CD8-positive, alpha-beta memory T cell (primary cell): ENCODE measurements at places on chromosomes 1 and 21. TPM values are rescaled to one million over a fixed set of nuclear protein-coding genes. Genes with fewer than 3 reads are reported as not detected.

GRCh38 chr21:14875704-14876523 is 188.9 kb downstream of the NRIP1 start:
- DNase-seq, result no peak

GRCh38 chr1:21912038-21912758 is 24.9 kb downstream of the HSPG2 start:
- DNase-seq, result no peak

DNA sequence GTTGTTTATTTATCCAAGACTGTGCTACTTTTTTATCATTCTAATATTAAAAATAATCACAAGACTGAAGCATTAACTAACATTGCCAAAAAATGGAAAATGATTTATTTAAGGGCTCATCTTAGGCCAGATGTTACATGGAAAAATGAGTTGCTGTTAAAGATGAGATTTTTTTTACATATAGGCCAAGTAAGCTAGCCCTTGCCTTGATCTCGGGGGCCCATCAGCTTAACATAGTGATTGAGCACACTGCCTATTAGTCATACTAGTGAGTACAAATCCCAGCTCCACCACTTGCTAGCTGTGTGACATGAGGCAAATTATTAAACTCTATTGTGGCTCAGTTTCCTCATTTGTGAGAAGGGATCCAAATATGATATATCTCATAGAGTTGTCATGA is 275.9 kb upstream of the SNX7 start:
- no peak for DNase-seq

DNA sequence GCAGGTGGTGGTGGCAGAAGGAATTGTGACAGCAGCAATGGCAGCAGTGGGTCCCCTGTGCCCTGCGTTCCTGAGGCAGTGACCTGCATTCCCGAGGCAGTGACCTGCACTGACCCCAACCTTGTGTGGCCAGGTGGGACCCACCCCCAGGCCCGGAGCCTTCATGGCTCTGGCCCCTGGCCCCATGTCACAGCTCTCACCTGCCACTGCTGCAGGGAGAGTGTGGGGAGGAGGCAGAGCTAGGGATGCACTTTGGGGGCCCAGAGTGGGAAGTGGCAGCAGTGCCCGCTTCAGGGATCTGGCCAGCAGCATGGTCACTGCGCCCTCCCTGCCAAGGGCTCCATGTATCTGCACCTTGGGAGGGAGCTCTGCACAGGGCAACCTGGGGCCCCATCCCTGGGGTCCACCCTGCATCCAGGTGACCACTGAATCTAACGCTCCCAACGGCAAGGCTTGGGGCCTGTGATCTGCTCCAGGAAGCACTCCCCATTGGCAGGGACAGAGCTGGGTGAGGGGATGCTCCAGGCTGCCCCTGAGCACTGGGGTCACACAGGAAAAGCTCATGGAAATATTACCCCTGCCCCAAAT is 618.6 kb downstream of the RWDD3 start:
- DNase-seq, result no peak

The GCSAML gene
- total RNA-seq, result 0.11 TPM

- DNase-seq, result no peak
Measured at GRCh38 chr1:190365283-190365682, 112.4 kb downstream of the BRINP3 start.

GRCh38 chr1:236338096-236338495 is 56.0 kb upstream of the EDARADD start:
- DNase-seq, result no peak

DNA sequence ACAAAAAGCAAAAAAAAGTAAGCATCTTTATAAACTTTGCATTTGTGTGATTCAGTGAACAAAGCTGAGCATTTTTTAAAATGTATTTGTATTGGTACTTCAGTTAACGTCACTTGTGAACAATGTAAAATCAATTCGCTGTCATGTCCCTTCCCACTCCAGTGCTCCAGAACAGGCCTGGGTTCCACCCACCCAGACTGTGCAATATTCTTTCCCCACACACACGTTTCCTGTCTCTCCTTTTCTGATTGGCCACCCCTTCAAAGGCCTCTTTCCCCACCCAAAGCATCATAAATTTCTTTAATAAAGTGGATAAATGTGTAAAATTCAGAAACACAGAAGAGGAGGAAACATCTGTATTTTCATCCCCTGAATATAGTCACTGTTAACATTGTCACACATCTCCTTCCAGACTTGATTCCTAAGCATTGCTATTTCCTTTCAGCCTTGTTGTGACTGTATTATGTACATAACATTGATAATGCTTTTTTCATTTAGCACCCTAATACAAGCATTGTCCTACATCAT is 12.0 kb downstream of the CLEC20A start:
- no peak for DNase-seq

DNA sequence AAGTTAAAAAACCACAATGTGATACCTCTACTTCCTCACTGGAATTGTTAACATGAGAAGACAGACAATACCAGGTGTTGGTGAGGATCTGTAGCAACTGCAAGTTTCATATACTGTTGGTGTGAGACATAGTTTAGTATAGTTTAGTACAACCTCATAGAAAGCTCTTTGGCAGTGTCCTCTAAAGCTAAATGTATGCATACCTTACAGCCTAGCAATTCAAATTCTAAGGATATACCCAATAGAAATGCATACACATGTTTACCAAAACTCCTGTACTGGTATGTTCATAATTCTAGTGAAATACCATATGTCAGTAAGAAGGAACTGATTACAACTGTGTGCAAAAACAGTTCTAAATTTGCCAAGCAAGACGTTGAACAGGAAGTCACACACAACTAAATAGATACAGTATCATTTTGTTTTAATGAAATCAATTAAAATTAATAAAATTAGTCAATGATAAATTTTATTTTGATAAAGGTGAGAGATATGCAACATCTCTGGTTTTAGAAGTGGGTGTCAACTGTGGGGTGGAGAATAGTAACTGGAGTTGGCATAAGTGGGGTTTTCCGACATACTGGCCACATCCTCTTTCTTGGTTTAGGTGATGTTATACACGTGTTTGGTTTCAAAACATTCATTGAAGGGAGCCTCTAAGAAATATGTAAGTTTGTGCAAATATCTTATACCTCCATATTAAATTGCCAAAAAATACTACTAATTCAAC is 450.7 kb downstream of the PTPRC start:
- peak; percentile 64 for DNase-seq

The SPRR1B gene
- not detected for total RNA-seq
